ENCODE measurements at places on chromosomes 4 and X. TPM values are rescaled to one million over a fixed set of nuclear protein-coding genes. Genes with fewer than 3 reads are reported as not detected.

- no peaks in the 10 kb centered on the region for H3K36me3 ChIP-seq
- no peak overlapping the region for H3K27ac ChIP-seq
- H3K27me3 ChIP-seq: no peaks in the 10 kb centered on the region
- H3K4me3 ChIP-seq: no peak overlapping the region
Measured at GRCh38 chrX:22148565-22148964, 116.4 kb downstream of the PHEX start.

- no peaks in the 10 kb centered on the region for H3K36me3 ChIP-seq
- H3K4me3 ChIP-seq: no peak overlapping the region
- H3K4me1 ChIP-seq: no peaks in the 10 kb centered on the region
- DNase-seq: no peak
Measured at GRCh38 chr4:8840006-8840793, 31.4 kb downstream of the HMX1 start.

The CEP135 gene
- total RNA-seq: 5.3 TPM

The FAM236A gene
- total RNA-seq: not detected

- DNase-seq: no peak
- H3K27ac ChIP-seq: no peak overlapping the region
- H3K36me3 ChIP-seq: peaks cover 9% of the 10 kb centered on the region
- H3K27me3 ChIP-seq: no peaks in the 10 kb centered on the region
- no peak overlapping the region for H3K4me3 ChIP-seq
Measured at GRCh38 chr4:15438939-15439524, 11.2 kb downstream of the C1QTNF7 start.

DNA sequence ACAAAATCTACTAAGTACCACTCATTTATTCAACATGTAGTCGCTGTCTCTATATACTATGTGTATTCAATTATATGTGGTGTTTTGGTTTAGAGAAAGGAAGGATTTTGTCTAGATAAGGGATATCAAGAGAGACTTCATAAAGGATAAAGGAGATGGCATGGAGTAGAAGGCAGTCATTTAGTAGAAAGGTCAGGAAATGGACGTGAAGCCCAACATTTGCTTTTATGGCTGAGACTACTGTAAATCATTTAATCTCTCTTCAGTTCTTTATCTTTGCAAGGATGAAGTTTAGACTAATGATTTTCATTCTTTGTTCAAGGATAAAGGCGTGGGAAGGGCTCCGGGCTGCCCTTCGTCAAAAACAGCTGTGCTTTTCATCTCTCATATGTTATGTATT is 25.2 kb downstream of the IL2 start:
- H3K27me3 ChIP-seq: no peaks in the 10 kb centered on the region
- no peak overlapping the region for H3K27ac ChIP-seq
- no peaks in the 10 kb centered on the region for H3K4me1 ChIP-seq
- DNase-seq: no peak
- no peak overlapping the region for H3K4me3 ChIP-seq

GRCh38 chr4:186243331-186243730 is 16.0 kb downstream of the KLKB1 start:
- no peak overlapping the region for H3K4me3 ChIP-seq
- no peaks in the 10 kb centered on the region for H3K27me3 ChIP-seq

DNA sequence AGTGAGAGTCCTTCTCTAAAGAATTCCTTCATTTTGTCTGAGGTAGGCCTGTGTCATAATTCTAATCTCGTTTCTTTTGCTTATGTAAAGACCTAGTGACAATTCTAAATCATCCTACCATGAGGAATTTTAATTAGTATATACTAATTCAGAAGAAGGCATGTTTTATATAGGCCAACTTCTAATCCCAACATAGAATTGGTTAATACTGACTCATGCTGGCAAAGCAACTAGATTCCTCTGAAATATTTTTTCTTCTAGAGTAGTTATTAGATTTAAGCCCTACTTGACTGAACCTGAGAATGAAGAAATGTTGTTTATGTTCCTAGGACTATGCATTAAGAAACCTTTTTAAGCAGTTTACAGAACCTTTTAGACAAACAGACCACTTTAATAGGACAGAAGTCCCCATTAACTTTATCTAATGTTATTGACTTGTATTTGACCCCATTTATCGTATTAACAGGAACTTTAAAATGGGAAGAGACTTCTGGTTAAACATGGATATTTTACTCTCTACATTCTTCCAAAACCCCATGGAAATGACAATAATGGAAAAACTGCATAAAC is 56.1 kb upstream of the EIF1AX start:
- no peak for DNase-seq
- H3K4me3 ChIP-seq: no peak overlapping the region
- H3K27ac ChIP-seq: no peak overlapping the region
- H3K4me1 ChIP-seq: no peaks in the 10 kb centered on the region
- H3K36me3 ChIP-seq: no peaks in the 10 kb centered on the region

DNA sequence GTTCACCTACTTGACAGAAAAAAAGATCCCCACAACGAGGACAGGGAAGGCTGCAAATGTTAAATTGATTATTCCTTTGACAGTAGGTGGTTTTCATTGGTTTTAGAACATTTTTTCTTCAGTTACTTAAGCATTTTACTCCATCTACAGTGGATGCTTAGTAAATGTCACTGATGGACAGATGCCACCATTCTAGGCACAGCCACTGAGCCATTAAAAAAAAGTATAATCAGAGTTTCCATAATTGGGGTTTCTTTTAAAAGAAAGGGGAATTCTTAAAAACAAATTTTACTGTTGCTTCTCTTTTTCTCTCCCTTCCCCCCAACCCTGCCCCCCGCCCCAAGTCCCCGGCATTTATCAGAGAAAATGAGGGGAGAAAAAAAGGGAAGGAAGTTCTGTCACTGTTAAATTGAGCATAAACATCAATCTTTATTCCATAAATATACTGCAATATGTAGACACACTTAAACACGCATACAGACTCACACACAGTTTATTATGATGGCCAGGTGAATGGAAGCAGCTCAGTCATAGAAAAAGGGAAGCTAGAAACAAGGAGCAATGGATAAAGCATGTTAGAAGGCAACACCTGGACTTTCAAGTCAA is 79.7 kb upstream of the PRPS2 start:
- DNase-seq: no peak
- no peaks in the 10 kb centered on the region for H3K36me3 ChIP-seq
- no peak overlapping the region for H3K4me3 ChIP-seq
- H3K27ac ChIP-seq: no peak overlapping the region

DNA sequence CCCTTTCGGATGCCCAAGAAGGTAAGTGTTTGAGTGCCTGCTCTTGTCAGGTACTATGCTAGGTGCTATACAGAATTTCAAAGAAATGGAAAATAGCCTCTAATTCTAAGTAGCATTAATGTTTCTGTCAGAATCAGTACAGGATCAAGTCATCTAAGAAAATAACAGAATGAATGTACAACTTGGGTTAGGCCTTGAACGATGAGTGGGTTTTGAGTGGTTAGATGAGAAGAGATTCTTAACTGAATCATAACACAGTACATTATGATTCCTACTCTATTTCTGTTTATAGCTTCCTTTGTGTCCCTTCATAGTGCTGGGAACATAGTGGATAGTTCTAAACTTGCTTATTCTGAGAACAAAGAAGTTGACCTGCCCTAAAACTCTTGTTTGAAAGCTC is 253.9 kb downstream of the GLUD2 start:
- H3K27ac ChIP-seq: no peak overlapping the region
- H3K36me3 ChIP-seq: no peaks in the 10 kb centered on the region
- no peak overlapping the region for H3K4me3 ChIP-seq
- no peak for DNase-seq
- no peaks in the 10 kb centered on the region for H3K27me3 ChIP-seq

- H3K27me3 ChIP-seq: no peaks in the 10 kb centered on the region
- H3K36me3 ChIP-seq: no peaks in the 10 kb centered on the region
- peaks cover 4% of the 10 kb centered on the region for H3K4me1 ChIP-seq
- peak overlapping the region; percentile 64 for H3K27ac ChIP-seq
- no peak overlapping the region for H3K4me3 ChIP-seq
- DNase-seq: no peak
Measured at GRCh38 chr4:138235419-138235952, 6.7 kb downstream of the SLC7A11 start.

- no peak overlapping the region for H3K27ac ChIP-seq
- H3K4me1 ChIP-seq: no peaks in the 10 kb centered on the region
- no peaks in the 10 kb centered on the region for H3K27me3 ChIP-seq
Measured at GRCh38 chr4:20995610-20996009, 295.4 kb downstream of the PACRGL start.

The SMIM10L2A gene
- 0.63 TPM for total RNA-seq

The FDCSP gene
- not detected for total RNA-seq

The NUDT10 gene
- 0.41 TPM for total RNA-seq

The BTC gene
- total RNA-seq: 10.4 TPM
